ENCODE measurements at places on chromosomes 2 and 18. TPM values are rescaled to one million over a fixed set of nuclear protein-coding genes. Genes with fewer than 3 reads are reported as not detected.

Gene CTDSP1
- total RNA-seq: 221 TPM

Gene DPYSL5
- 0.38 TPM for total RNA-seq

Gene GKN2
- total RNA-seq: not detected

DNA sequence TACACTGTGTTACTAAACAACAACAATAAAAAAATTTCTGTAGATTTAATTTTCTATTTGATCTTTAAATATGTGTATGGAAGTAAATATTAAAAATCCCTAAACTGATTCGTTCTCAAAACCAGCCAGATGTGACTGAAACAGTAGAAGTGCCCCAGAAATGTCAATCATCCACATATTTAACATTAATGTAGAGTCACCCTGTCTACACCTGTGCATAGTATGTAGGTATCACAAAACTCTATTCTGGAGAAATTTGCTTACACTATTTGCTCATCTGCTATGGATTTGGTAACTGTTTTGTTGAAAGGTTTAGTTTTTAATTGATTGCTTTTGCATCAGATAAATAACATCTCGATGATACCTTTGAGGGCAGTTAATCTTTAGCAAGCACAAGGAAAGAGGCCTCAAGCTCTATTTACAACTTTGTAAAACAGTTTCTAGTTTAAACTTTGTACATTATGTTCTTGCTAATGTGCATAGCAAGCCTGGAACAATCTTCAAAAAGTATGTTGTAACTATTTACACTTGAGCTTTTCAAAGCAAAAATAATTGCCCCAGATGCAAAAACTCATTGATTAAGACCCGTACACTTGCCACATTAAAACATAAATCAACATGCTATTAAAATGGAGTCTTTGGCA lies 76.8 kb downstream of the PPP1R1C start:
- DNase-seq: no peak

GRCh38 chr18:59604877-59605276 lies 92.3 kb downstream of the CCBE1 start:
- no peak for DNase-seq

DNA sequence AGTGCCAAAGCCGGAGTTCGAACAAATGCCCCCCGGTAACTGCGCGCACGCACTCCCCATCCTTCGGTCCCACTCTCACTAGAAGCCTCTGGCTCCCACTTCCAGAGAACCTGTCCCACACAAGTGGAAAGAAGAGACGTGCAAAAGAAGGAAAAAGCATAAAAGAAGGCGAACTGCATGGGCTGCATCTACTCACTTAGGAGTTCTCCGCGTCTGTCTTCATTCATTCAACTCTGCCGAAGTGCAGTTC lies 312 bp downstream of the NR4A2 start:
- DNase-seq: no peak

GRCh38 chr2:2503864-2504418 lies 172.9 kb upstream of the MYT1L start:
- no peak for DNase-seq

Gene C2orf80
- total RNA-seq: not detected

DNA sequence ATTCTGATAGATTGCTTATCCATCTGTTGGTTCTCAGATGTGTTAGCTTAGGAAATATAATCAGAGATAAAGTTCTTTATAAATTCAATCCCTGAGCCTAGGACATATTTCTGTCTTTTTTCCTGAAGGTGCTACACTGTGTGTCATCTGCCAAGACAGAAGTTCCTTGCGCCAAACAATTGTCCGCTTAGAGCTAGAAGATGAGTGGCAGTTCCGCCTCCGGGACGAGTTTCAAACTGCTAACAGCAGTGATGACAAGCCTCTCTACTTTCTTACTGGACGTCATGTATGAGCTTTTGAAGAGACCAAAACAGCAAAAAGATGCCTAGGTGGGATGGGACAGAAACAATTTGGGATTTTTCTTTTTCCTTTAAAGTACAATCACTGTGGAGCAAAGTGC lies 78.0 kb downstream of the ESCO1 start:
- DNase-seq: no peak

Gene CCDC195
- total RNA-seq: not detected

DNA sequence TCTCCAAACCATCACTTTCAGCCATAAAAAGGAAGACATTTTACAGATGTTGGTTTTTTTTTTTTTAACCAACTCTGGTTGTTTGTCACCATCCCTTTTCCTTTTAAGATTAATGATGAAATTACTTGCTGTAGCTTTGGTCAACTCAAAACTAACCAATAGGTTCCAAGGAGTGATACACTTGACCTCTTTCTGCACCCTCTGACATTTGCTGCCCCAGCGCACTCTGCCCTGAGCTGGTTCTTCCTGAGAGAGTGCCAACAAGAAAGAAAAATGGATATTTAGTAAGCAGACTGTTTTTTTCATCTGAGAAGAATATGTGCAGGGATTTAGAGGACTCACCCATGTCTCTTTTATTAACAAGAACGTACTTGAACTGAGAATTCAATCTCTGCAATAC lies 520.0 kb downstream of the TXNL1 start:
- DNase-seq: no peak

DNA sequence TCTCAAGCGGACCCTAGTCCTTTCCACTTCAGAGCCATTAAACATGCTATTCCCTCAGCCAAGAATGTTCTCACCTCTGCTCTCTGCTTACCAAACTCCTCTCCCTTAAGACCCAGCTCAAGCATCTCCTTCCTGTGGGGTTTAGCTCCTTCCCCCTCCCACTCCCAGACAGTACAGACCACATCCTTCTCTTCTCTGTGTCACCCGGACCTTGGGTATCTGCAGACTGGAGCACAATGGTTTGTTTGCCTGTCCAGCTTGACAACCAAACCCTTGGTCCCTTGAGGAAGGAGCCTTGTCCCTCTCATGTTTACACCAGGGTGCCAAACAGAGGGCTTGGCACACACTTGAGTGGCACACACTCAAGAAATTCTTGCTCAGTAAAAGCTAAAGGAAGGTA lies 4.1 kb upstream of the CD8A start:
- no peak for DNase-seq

GRCh38 chr18:22844190-22844589 lies 88.9 kb upstream of the RBBP8 start:
- DNase-seq: no peak

- DNase-seq: no peak
Observed at GRCh38 chr18:35876243-35876642, 96.2 kb upstream of the RMP24 start.

Gene FOXI3
- not detected for total RNA-seq

- DNase-seq: no peak
Observed at GRCh38 chr2:188527581-188527993, 235.9 kb downstream of the GULP1 start.

DNA sequence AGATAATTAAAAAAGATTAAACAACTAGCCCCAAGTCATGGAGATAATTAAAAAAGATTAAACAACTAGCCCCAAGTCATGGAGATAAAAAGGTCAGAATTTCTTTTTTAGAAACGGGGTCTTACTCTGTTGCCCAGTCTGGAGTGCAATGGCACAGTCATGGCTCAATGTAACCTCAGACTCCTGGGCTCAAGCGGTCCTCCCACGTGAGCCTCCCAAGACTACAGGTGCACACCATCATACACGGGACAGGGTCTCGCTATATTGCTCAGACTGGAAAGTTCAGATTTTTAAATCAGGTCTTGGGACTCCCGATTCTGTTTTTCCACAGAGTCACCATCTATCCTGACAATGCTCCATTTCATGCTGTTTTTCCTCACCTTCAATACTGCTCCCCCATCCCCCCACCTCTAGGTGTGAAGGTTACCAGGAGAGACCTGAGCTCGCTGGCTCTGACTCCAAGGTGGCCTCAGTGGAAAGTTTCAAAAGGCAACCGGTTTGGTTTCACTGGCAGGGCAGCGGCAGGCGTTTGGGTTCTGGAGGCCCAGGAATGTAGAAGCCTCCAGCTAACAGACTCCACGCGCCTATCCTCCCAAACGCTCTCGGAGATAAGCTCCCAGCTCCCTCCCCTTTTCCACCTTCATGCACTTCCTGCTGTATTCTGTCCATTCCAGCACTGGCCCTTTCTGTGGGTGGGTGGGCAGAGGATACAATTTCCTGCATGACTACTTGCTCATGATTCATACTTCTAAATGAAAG lies 2.9 kb upstream of the SEMA4C start:
- no peak for DNase-seq

DNA sequence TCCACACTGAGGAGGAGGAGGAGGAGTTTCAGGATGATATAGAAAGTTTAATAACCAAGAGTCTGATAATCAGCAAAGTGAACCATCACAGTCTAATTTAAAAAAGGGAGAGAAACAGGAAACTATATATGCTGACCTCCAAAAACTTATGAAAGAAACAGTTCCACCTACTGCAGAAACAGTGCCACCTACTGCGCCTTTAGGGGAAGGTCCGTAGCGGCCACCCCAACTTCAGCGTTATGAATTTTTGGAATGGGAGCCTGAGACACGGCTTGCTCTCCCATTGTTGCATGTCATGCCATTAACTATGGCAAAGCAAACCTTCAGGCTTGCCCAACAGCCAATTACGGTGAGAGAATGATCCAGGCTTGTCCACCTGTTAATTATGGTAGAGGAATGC lies 1719.2 kb upstream of the LRRTM1 start:
- no peak for DNase-seq

DNA sequence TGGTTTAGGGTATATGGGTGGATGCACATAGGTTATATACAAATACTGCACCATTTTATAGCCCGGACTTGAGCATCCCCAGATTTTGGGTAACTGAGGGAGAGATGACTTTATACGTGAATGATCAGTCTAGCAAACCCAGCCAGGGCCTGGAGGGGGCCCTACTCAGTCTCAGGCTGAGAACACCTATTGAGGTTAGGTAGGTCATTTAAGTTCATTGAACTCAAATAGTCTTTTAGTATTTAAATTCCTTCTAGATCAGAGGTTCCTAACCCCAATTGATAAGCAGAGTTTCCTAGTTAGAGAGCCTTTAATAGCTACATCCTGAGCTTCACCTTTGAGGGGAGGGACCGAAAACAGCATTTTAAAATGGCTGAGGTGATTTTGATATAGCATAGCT lies 487.0 kb downstream of the DCC start:
- DNase-seq: no peak

Gene KYNU
- 3.3 TPM for total RNA-seq

Gene TRIM43
- total RNA-seq: not detected

- DNase-seq: no peak
Observed at GRCh38 chr2:2148776-2149175, 182.3 kb downstream of the MYT1L start.

DNA sequence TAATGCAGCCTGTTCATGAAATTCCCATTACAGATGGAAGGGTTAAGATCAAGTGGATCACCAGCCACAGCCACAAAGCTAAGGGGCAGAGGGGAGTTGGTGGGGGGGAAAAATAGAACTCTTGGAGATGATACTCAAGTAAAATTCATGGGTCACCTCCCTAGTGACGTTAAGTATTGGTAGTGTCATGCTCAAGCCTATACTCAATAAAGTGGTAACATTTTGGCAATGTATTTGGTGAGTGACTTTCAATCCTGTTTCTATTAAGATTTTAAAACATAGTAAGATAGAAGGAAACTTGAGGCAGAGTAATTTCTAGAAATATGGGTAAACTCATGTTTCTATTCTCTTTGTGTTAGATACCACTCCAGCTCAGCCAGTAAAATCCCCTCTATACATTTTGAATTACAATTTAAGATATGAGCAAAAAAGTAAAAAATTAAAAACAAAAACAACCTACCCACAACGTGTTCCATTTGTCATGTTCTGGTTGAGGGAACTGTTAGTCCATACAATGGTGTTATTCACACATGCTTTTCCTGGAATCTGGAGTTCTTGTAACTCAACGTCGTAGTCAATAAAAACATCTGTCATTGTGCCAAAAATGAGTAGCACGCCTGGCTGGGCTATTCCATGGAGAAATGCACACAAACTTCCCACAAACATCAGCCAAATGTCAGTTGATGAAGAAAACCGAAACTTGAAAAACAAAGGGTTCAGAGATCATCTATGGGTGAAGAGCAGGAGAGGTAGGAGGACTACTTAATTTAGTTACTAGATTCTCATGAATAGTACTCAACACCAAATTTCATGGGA lies 18.1 kb downstream of the ABCB11 start:
- no peak for DNase-seq

Gene RAB27B
- 14.9 TPM for total RNA-seq

DNA sequence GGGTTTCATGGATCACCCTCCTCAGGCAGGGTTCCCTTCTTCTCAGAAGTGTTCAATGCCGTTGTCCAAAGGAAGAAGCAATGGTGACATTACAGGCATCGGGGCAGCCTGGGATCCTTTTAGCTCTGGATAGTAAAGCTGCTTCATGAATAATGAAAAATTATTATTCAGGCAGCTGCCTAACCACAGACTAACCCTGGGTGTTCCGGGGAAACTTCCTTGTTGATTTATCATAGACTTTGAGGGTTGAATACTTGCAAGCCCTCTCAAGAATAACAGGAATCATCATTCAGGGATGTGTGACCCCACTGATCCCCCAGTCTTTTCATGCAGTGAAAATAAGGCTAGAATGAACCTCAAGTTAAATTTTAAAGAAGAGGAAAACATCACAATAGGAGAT lies 419.4 kb downstream of the MEIS1 start:
- DNase-seq: no peak

Gene ZNF521
- total RNA-seq: 3.2 TPM

DNA sequence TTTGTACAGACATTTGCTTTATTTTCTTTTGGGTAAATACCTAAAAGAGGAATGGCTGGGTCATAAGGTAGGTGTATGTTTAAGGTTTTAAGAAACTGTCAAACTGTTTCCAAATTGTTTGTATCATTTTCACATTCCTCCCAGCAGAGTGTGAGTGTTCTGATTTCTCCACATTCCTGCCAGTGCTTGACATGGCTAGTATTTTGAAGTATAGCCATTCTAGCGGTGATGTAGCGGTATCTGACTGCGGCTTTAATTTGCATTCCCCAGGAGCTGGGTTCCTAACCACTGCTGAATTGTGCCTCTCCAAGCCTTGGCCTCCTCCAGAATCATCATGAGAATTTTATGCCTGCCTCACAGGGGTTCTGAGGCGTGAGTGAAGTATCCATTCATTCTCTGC lies 61.8 kb upstream of the ARL4C start:
- no peak for DNase-seq

GRCh38 chr2:42558827-42559226 lies 9.6 kb upstream of the MTA3 start:
- peak; percentile 86 for DNase-seq

Gene KIF3C
- 3.3 TPM for total RNA-seq

Gene SIX3
- not detected for total RNA-seq

- DNase-seq: no peak
Observed at GRCh38 chr2:6421138-6421730, 444.5 kb downstream of the CMPK2 start.

- DNase-seq: no peak
Observed at GRCh38 chr2:177015356-177015923, 197.2 kb upstream of the HNRNPA3 start.

DNA sequence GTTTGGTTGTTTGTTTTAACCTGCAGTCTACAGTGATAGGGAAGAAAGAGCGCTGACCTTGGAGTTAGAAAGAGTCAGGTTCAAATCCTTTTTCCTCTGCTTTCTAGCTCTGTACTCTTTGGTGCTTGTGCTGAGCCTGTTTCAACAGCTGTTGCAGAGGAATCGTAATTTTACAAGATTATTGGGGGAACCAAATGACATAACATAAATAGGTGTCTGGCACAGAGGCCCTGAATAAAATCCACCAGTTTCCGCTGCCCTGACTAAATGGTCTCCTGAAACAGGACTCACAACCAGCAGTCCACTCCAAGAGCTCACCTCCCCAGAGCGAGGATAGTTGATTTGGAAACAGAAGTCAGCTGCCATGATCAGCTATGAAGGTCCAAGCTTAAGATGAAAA lies 125.0 kb upstream of the CDC42EP3 start:
- DNase-seq: no peak

Gene RUFY4
- not detected for total RNA-seq

Gene ANKRD23
- total RNA-seq: 3.2 TPM

Gene PAIP2B
- 14.6 TPM for total RNA-seq

GRCh38 chr2:184923751-184924150 lies 325.4 kb downstream of the ZNF804A start:
- no peak for DNase-seq

All from mucosa of descending colon (tissue), 3 donors.